ENCODE measurements at places on chromosomes 1 and 21.

GRCh38 chr1:54409156-54410142 lies 3.3 kb upstream of the SSBP3 start:
- DNase-seq: no peak

GRCh38 chr1:15244813-15245212 lies 2.2 kb upstream of the FHAD1 start:
- DNase-seq: no peak

GRCh38 chr1:26005434-26006105 lies 7.7 kb upstream of the PAFAH2 start:
- no peak for DNase-seq

GRCh38 chr1:154276797-154277196 lies 4.4 kb downstream of the HAX1 start:
- DNase-seq: no peak

- DNase-seq: no peak
Measured at GRCh38 chr1:51818487-51818886, 60.0 kb downstream of the NRDC start.

DNA sequence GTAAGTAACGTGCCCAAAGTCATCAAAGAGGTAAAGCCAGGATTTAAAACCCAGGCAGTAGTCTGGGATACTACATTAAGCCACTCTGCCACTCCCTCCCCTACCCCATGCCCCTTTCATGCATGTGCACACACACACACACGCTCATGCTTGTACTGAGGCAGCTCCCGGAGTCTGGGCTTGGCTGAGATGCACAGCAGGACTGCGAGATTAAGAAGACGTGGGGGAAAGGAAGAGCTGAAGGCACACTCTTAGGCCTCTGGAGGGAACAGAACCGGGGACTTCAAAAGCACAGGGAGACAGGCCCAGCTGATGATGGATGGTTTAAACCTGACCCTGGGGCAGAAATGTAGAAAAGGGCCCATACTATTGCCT lies 98.3 kb downstream of the GLIS1 start:
- no peak for DNase-seq

DNA sequence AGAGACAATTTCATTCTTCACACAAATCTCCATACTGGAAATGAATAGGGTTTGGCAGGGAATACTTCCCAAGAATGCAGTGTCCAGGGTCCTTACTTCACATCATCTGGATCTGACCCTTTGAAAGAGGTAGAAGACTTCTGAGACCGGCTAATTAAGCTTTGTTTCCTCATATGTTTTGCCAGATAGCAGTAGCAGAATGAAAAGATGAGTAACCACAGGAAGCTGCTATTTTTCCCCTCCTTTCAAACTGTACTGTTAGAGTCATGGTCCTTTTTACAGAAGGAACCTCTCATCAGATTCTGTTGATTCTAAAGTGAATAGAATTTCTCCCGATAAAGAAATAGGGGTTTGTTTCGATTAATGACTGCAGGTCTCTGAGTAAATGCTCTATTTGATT lies 1.4 kb upstream of the OLFML3 start:
- no peak for DNase-seq

- DNase-seq: no peak
Measured at GRCh38 chr21:42624095-42624790, 29.2 kb upstream of the PDE9A start.

- no peak for DNase-seq
Measured at GRCh38 chr21:29231756-29232529, 66.8 kb upstream of the BACH1 start.

DNA sequence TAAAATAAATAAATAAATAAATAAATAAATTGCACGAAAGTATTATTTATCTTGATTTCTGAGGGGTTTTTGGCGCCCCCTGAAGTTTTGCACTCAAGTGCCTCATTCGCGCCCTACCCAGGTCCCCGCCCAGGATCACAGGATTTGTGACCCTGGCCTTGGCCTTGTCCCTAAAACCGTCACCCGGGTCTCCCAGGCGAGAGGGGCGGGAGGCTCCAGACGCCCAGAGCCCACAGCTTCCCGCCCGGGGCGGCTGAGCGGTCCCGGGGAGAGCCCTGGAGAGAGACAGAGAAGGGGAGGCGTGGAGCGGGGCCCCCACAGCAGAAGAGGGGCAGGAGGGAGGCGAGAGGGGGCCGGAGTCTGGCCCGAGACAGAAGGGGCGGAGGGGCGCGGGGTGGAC lies 91.8 kb upstream of the CASZ1 start:
- DNase-seq: no peak

- DNase-seq: no peak
Measured at GRCh38 chr1:209651138-209651587, 1.1 kb downstream of the LAMB3 start.

DNA sequence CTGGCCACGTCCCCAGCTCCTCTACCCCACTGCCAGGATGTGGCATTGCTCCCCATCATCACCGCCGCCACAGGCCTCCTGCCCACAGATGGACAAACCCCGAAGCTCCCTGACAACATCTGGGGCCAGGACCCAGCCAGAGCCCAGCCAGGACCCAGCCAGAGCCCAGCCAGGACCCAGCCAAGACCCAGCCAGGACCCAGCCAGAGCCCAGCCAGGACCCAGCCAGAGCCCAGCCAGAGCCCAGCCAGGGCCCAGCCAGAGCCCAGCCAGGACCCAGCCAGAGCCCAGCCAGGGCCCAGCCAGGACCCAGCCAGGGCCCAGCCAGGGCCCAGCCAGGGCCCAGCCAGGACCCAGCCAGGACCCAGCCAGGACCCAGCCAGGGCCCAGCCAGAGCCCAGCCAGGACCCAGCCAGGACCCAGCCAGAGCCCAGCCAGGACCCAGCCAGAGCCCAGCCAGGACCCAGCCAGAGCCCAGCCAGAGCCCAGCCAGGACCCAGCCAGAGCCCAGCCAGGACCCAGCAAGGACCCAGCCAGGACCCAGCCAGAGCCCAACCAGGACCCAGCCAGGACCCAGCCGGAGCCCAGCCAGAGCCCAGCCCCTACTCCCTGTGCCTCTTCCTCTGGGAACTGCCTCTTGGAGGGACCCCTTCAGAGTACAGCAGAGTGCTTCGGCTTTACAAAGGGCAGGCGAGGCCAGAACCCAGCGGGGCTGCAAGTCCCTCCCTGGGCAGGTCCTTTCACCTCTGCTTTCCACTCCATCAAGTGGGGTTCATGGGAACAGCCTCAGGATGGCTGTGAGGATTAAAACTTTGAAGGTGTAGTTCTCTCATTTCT lies 43.7 kb downstream of the DISP3 start:
- no peak for DNase-seq

Measured in activated gamma-delta T cell (primary cell).